ENCODE measurements at places on chromosomes 1 and 21.

- DNase-seq: peak; percentile 17
Observed at GRCh38 chr1:216221260-216221700, 202.0 kb downstream of the USH2A start.

GRCh38 chr1:16354619-16355018, 2.3 kb upstream of the FBXO42 start:
- no peak for DNase-seq

DNA sequence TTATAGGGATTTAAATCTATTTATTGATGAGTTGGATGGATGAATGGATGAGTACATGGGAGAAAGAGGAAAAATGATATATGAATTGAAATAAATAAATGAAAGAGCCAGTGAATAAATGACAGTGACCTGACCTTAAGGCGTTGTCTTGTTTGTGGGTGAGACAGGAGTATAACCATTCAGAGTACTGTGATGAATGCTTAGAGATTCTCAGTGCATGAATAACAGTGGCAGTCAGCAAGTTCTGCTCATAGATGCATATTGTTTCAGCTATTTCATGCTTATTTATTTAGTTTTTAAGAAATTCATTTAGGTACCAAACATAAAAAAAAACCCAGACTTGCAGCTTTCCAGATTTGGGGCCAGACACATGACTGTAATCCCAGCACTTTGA, 116.4 kb downstream of the FGGY start:
- DNase-seq: no peak

GRCh38 chr21:40408561-40408960, 438.4 kb downstream of the DSCAM start:
- DNase-seq: no peak

GRCh38 chr1:45510036-45510971, 10.2 kb downstream of the MMACHC start:
- DNase-seq: no peak

DNA sequence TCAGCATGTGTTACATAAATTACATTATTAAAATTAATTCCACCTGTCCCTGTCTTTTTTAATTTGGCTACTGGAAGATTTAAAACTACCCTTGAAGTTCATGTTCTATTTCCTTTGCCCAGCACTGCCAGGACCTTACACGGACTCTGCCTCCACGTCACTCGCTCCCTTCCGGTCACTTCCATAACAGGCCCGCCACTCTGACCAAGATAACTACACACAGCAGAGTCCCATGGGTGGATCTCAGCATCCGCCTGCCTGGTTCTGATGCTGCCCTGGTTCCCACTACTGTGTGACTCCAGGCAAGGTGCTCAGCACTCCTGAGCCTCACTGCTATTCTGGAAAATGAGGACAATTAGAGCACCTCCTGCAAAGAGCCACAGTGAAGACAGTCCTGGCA, 153.3 kb upstream of the ERG start:
- no peak for DNase-seq

GRCh38 chr1:19980314-19980713, 896 bp upstream of the PLA2G2A start:
- DNase-seq: no peak

- DNase-seq: no peak
Observed at GRCh38 chr1:4022715-4023114, 122.6 kb upstream of the C1orf174 start.

GRCh38 chr1:223179280-223179679, 36.2 kb upstream of the TLR5 start:
- DNase-seq: no peak

DNA sequence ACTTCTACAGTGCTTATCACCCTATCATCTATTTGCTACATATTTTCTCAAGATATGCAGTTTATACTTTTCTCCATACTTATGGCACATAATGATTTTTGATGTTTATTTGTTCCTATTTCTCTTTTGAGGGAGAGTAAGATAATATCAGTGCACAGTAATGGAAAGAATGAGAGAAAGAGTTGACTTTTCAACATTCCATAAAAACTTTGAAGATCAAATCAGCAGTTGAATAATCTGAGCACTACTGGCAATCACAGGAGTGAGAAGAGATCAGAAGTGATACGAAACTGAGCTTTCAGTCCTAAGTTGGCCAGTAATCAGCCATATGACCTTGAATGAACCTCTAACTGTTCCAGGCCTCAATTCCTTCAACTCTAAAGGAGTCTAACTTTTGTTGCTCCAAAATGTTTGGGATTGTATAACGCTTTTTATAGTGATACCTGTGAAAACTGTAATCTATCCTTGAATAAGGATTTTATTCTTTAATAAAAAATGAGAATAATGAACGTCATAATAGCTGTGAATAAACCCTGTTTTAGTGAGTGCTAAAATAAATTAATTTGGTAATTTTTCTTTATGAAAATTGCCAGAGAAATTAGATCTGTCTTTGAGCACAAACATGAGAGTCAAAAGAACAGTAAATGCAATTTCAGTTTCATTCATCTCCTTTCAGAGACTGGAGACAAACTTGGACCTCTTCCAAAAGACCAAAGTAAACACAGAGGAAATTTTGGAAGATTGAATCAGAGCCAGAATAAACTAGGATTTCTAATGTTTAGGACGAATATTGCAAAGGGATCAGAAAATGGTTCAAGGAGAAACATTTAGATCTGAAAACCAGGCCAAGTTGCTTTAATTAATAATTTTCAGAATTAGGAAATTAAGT, 309.9 kb downstream of the ADGRL2 start:
- no peak for DNase-seq

GRCh38 chr1:74767490-74767889, 34.5 kb downstream of the TYW3 start:
- no peak for DNase-seq

DNA sequence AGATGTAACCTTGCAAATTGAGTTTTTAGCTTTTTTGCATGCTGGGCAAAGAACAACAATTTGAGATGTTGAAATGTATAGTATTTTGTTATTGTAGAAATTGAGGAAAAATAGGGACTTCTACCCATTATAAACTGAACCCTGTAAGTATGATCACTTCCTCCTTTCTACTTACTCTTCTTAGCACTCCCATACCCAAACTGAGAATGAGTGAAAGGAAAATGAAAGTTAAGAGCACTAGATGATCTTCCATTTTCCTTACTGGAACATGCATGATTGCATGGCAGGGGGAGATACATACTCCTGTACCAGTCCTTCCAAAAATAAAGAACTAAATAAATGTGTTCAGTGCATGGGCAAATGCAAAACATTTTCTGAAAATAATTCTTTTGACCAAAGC, 107.4 kb upstream of the KIAA1614 start:
- no peak for DNase-seq

GRCh38 chr1:17563494-17564281, 24.2 kb downstream of the ARHGEF10L start:
- DNase-seq: no peak

- no peak for DNase-seq
Observed at GRCh38 chr1:235009074-235009473, 119.6 kb downstream of the TOMM20 start.

DNA sequence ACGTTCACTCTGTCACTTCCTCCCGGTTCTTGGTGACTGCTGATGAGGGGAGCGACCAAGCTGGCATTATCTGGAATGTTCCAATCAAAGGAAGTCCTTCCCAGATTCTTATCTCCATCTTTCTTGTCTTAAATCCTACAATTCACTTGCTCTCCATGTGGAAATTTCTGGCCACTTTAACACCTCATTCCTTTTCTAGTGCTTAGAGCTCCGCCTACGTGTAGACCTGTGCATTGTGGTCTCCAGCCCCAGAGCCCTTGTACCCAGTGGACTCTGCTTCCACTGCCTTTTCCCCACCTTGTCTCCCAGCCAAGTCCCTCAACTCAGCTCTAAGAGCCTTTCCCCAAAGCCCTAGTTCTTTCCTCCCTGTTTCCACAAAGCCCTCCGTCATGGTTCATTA, 12.2 kb upstream of the KLHDC7A start:
- DNase-seq: no peak

DNA sequence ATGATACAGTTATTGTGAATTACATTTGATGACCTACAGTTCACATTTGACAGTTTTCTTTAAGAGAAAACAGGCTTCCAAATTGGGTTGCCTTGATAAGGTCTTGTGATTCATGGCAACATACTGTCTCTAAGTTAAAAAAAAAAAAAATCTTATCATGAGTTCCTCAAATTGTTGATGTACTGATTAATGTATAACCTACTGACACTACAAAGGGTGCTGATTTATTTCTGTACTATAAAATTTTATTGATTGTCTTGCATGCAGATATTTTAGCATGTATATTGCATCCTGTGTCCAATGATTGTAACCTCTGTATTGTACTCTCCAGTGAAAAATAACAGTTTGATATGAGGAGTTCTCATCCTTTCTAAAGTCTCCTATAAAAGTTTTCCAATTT, 197.3 kb upstream of the IVNS1ABP start:
- no peak for DNase-seq

- no peak for DNase-seq
Observed at GRCh38 chr1:30977105-30977504, 68.5 kb upstream of the SDC3 start.

DNA sequence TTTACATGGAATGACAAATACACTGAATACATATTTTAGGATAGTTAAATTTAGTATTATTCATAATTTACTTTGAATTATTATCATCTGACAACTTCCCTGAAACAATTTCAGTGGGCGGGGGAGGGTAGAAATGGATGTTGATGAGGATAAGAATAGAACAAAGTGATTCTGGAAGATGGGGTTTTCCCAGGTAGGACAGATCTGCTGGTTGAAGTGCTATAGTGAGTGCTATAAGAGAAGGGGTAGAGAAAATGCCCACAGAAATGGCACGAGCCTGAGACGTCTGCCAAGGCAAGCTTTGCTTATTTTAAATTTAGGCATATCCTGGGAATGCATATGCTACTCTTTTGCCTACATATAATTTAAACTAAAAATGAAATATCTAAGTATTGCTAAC, 3.2 kb downstream of the CFH start:
- DNase-seq: no peak

- no peak for DNase-seq
Observed at GRCh38 chr1:100411019-100411418, 58.7 kb downstream of the CDC14A start.

- no peak for DNase-seq
Observed at GRCh38 chr1:110286564-110286963, 52.6 kb upstream of the RBM15 start.

- no peak for DNase-seq
Observed at GRCh38 chr1:215594640-215595039, 27.5 kb downstream of the KCTD3 start.

DNA sequence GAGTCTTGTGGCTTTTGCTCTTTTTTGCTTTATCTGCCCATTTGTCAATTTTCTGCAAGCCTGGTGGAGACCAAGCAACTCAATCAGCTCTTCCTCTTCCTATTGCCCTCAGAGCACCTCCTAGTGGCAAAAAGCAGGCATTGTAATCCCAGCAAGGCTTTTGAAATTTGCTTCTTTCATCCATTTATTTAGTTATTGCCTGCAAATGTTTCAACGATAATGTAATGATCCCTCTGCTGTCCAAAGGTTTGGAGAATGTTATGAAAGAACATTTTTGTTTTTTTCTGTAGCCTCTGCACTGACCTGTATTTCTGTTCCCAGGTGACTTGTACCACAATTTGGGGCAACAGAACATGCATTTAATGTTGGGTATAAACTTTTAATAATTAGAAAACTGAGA, 127.8 kb downstream of the GABPA start:
- DNase-seq: peak; percentile 9

- DNase-seq: no peak
Observed at GRCh38 chr1:100704473-100704872, 15.1 kb upstream of the VCAM1 start.

DNA sequence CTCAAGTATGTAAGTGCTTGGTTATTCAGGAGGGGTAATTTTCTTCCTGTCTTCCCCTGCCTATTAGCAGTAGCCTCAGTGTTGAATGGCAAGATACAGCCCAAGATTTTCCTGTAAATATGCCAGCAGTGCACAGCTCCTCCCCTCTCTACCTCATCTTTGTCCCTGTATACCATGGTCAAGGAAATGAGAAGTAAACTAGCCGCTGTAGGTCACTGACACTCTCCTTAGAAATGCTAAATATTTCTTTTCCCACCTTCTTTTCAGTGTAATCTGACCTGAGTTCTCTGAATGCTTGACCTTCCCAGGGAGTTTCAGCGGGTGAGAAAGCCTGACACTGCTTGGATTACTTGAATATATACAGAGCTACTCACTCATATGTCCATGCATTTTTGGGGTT, 84.1 kb upstream of the ZNF326 start:
- peak; percentile 52 for DNase-seq

- peak; percentile 74 for DNase-seq
Observed at GRCh38 chr1:205936846-205937586, 6.2 kb downstream of the SLC26A9 start.

DNA sequence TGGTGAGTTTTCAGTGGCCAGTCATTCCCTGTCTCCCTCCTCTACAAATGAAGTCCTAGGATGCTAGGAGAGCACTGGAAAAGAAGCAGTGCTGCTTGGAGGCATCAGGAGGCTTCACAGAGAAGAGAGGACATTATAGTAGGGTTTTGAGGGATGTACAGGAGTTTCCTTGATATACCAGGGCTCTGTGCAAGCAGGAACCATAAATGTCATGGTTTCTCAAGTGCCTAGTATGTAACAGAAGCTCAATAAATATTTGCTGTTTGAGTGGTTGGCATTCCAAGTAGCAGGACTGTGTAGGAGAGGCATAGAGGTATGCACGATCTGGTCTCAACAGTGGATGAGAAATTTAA, 133.5 kb upstream of the WNT4 start:
- DNase-seq: no peak

GRCh38 chr1:9721606-9722377, 70.3 kb downstream of the PIK3CD start:
- peak; percentile 33 for DNase-seq

DNA sequence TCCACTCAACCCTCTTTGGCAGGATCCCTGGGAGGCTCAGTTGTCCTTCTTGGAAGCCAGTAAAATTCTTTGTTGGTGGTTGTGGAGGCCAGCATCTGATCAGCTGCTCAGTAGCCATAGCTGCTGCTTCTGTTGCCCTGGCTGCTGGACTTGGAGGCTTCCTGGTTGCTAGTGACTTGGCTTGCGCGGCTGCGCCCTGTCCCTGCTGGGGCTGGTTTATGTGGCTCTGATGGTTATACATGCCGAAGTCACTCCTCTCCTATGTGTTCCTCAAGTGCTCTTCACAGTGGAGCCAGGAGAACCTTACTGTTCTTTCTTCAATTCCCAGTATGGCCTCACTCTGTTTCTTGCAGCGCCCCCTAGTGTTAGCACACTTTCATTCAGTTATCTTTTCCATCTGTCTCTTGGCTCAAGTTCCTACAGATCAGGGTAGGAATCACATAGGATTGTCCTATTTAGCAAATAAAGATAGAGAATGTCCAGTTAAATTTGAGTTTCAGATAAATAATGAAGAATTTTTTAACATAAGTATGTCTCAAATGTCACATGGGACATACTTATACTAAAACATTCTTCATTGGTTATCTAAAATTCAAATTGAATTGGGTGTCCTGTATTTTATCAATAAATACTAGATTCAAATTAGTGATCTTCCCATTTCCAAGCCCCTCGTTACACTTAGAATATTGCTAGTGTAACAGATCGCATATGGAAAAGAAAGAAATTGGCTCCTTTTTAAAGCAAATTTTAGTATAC, 176.5 kb downstream of the TGFB2 start:
- DNase-seq: no peak
